ENCODE measurements at places on chromosomes 3 and 15.

GRCh38 chr3:105490045-105490444 is 123.3 kb downstream of the ALCAM start:
- no peak for DNase-seq

- no peak for DNase-seq
These were observed 302.2 kb downstream of the FOXP1 start for GRCh38 chr3:71281280-71281679.

- no peak for DNase-seq
These were observed 12.6 kb upstream of the RTP3 start for GRCh38 chr3:46484911-46485778.

- no peak for DNase-seq
These were observed 4.4 kb upstream of the ZNF589 start for GRCh38 chr3:48236531-48236930.

- DNase-seq: no peak
These were observed 6.5 kb downstream of the OR5K4 start for GRCh38 chr3:98359993-98360675.

GRCh38 chr15:29207758-29208108 is 61.9 kb downstream of the NSMCE3 start:
- DNase-seq: no peak

DNA sequence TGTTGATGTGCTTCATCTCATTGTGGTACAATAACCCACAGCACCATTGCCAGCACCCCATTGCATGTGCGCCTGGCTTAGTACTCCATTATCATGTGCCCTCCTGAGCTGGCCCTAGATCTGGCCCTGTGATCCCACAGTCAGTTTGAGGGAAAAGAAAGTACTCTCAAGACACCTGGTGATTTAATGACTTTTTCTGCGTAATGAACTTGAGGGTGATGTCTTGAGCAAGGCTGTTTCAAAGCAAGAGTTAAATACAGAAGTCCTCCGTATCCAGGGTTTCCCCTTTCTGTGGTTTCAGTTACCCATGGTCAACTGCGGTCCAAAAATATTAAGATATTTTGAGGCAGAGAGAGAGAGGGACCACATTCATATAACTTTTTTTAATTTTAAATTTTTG is 16.3 kb downstream of the C3orf20 start:
- DNase-seq: no peak

DNA sequence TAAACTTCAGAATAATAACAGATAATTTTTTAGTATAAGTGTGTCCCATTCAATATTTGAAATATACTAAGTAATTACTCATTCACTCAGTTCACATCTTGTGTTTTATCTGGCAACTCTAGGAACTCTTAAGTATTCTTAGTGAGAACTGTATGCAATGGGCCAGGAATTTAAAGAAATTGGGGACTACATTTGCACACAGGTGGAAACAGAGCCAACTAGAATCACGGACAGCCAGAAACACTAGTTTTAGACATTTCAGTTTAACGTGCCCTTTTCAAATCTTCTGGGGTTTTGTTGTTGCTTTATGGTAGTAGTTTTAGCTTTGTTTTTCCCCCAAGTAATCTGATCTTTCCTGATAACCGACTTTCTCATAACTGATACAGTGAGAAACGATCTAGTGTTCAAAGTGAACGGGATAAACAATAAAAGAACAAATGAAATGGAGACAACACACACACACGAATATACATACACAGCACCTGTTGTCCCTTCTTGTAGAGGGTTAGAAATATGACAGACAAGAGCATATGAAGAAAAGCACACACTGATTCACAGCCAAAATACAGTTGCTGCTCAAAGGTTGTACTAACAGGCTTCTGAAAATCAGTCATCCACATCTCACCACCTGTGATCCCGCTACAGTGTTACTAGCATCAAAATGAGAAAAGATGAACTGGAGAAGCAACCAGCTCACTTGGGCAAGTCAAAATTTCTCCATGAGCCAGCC is 167.0 kb downstream of the FMN1 start:
- no peak for DNase-seq

GRCh38 chr3:152623286-152623911 is 211.5 kb upstream of the P2RY1 start:
- no peak for DNase-seq

DNA sequence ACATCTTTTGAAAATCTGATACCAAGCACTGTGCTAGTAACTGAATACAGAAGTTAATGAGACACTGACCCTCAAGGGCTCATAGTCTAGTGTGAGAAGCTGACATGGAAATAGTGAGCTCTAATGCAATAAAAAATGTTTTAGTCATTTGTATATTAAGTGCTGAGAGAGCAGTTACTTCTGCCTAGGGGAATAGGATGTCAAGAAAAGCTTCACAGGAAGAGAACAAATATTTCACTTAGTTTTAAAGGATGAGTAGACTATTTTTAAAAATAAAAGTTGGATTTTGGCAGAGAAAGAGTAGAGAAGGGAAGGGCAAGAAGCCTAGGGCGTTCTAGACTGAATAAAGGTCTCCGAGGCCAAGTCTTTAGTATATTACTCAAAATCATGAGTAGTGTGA is 158.4 kb downstream of the ATG7 start:
- DNase-seq: no peak

DNA sequence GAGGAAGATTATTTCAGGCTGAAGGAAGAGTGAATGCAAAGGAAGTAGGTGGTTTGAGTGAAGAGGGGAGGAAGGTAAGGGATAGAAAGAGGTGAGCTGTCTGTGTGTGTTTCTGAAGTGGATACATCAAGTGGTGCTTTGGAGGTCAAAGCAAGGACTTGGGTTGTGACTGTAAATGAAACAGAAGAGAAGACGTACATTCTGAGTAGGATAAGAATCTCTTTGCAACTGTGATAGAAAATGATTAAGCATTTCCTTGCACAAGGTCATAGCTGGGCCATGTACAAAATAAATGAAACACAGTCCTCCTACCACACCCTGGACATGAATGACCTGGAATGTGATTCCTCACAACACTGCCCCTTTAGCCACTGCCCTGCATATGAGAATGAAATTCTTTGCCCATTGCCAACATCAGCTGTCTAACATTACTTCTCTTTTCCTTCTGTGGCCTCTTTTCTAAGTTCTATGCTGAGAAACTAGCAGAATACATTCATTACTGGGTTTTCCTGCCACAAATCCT is 28.3 kb upstream of the MINDY4B start:
- DNase-seq: no peak

GRCh38 chr3:10855083-10855870 is 39.2 kb downstream of the SLC6A11 start:
- no peak for DNase-seq

- DNase-seq: no peak
These were observed 169.5 kb downstream of the DIPK2A start for GRCh38 chr3:144141074-144141473.

- DNase-seq: no peak
These were observed 9.4 kb upstream of the SEMA3B start for GRCh38 chr3:50259432-50260026.

- DNase-seq: no peak
These were observed 54.9 kb downstream of the IGF1R start for GRCh38 chr15:98703126-98703685.

- peak; percentile 21 for DNase-seq
These were observed 80.6 kb downstream of the ARIH1 start for GRCh38 chr15:72554471-72555425.

GRCh38 chr15:64068133-64068532 is 21.8 kb upstream of the DAPK2 start:
- no peak for DNase-seq

DNA sequence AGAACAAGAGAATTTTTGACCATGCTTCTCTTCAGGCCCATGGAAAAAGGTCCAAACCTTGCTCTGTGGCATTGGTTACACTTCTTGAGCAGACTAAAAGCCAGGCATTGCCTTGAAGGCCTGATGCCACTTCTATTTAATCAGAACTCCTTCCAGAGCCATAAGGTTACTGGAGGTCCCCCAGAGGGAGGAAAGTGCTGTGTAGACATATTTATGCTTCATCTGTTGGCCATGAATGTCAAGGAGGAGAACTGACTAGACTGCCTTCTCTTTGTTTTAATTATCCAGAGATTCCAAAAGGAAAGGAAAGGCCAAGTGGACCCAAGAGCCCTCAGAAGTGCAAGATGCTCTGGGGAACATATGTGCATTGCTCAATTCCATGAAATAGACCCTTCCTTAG is 292.6 kb upstream of the NR2E3 start:
- DNase-seq: no peak

GRCh38 chr15:78951841-78952238 is 7.0 kb upstream of the CTSH start:
- DNase-seq: no peak

DNA sequence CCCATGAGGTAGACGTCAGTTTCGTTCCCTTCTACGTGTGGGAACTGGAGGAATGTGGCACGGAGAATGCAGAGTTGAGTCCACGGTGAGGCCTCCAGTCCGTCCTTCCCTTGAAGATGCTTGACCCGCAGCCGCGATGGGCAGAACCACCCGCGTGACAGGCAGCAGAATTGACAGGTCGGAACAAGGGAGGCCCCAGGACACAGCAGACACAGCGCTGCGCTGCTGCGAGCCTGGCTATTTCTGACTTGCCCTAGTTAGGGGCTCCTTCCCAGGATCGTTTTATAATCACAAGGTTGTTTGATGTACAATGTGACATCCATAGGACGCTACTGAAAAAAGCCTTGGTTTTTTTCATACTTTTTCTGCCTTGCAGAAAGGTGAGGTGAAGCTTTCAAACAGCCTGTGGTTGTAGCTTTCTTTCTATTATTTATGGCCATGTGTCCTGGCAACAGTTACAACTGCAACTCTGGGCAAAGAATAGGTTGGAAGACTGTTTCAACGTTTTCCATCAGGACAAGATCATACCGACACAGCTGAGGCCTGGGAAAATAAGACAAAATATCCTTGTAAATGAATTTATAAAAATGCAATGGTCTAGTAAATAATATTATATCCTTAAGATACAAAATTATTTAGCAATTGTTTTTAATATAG is 9.6 kb upstream of the TMEM41A start:
- no peak for DNase-seq

Measured in activated naive CD4-positive, alpha-beta T cell treated with anti-CD3 and anti-CD28 coated beads, Interleukin-2, amount 50 U/mL, for 16 hours (primary cell).